Esophagus mucosa (tissue), 1 donor: ENCODE measurements at places on chromosomes 6 and 20.

- ATAC-seq, result peak; percentile 84
These were observed 47.9 kb downstream of the COL11A2 start for GRCh38 chr6:33144373-33144772.

- peak; percentile 85 for ATAC-seq
These were observed 137.5 kb upstream of the SLC24A3 start for GRCh38 chr20:19074828-19075516.

- no peak for ATAC-seq
These were observed 16.2 kb upstream of the CHRNA4 start for GRCh38 chr20:63377256-63377941.

DNA sequence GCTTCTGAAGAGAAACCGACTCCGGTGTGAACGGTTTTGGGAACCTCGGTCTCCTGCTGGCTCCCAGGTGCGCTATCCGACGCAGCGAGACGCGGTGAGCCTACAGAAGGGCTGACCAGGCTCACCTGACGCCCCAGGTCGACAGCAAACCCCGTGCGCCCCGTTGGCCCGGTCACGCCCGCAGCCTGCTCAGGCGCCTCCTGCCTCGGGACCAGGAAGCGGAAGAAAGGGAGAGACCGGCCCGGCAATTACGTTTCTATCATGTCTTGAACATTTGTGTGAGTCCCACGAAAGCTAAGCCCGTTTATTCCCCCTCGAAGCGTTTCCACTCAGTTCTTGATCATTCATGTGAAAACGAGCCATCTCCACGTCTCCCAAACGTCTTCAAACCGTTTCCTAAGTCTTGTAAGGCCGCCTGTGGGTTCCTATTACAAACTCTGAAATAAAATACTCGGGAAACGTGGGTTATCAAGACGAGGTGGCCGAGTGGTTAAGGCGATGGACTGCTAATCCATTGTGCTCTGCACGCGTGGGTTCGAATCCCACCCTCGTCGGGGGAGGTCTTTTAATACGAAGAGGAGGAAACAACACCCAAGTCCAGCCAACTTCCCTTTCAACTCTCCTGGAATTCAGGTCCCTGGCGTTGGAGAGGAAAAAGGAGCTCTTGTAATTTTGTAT, 150.5 kb upstream of the PRSS16 start:
- peak; percentile 95 for ATAC-seq

DNA sequence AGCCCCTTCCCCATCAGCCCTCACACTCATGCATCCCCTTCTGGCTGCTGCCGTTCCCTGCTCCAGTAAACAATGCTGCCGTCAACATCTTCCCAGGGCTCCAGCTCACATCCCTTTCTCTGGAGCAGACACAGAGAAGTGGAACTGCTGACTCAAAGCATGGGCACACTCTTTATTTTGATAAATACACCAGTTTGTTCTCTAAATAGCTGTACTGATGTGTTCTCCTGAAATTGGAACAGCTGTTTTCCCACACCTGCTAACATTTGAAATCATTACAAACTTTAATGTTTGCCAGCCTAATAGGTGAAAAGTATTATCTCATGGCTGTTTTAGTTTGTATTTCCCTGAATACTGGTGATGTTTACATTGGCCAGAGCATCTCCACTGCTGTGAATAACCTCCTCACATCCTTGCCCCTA, 102.1 kb upstream of the NXT1 start:
- no peak for ATAC-seq

GRCh38 chr6:22380236-22380635, 83.4 kb upstream of the PRL start:
- no peak for ATAC-seq

- no peak for ATAC-seq
These were observed 150.3 kb downstream of the COL21A1 start for GRCh38 chr6:56096946-56097621.

DNA sequence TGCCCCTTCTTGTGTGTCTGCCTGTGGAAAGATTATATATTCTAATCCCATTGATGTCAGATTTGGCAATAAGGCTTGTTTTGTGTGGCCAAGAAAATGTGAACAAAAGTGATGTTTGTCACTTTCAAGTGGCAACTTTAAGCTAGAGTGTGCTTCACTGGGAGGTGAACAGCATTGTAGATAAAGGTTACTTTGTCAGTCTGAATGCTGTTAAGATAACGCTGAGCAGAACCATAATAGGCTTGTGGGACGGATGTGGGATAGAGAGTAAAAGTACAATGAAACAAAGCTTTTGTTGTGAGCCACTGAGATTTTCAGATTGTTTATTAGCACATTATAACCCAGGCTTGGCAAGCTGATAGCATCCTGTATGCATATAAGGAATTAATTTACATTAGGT, 303.8 kb upstream of the MAN1A1 start:
- ATAC-seq, result no peak

DNA sequence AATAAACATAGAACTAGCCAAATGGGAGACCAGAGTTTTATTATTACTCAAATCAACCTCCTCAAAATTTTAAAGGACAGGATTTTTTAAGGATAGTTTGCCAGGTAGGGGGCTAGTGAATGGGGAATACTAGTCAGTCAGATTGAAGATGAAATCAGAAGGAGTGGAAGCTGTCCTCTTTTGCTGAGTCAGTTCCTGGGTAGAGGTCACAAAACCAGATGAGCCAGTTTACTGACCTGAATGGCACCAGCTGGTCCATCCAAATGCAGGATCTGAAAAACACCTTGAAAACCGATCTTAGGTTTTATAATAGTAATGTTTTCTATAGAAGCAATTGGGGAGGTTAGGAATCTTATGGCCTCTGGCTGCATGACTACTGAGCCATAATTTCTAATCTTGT, 558.2 kb downstream of the PKHD1 start:
- peak; percentile 63 for ATAC-seq

- ATAC-seq, result peak; percentile 96
These were observed 8.8 kb downstream of the CDKAL1 start for GRCh38 chr6:20542927-20543602.

- ATAC-seq, result peak; percentile 95
These were observed 12.2 kb upstream of the AKIRIN2 start for GRCh38 chr6:87714093-87714842.

- ATAC-seq, result peak; percentile 87
These were observed 48.3 kb downstream of the ATXN1 start for GRCh38 chr6:16712931-16713484.

GRCh38 chr20:35602851-35603495, 12.7 kb upstream of the SPAG4 start:
- ATAC-seq, result no peak

- no peak for ATAC-seq
These were observed 98.6 kb upstream of the NEDD9 start for GRCh38 chr6:11331111-11331510.

- no peak for ATAC-seq
These were observed 205.0 kb upstream of the KCNQ5 start for GRCh38 chr6:72416744-72417465.

DNA sequence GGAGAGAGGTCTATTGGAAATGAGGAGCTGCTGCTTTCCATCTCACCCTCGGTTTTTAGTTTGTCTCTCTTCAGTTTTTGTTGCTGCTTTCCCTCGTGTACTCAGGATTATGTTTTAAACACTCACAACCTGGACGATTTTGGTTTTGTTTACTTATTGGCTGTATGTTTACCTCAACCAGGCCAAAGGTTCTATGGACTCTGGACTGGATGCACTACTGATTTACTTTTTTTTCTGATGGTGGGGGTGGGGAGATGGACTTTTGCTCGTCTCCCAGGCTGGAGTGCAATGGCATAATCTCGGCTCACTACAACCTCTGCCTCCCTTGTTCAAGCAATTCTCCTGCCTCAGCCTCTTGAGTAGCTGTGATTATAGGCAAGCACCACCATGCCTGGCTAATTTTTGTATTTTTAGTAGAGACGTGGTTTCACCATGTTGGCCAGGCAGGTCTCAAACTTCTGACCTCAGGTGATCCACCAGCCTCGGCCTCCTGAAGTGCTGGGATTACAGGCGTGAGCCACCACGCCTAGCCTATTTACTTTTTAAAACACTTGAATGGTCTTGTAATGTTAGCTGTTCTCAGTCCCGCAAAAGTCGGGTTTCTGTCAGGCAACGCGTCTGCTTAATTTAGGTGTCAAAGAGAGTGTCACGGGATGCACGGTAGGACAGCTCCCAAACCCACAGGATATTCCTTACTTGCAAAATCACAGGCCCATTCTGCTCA, 148.2 kb upstream of the RIPOR2 start:
- no peak for ATAC-seq

GRCh38 chr20:60262967-60263603, 304.9 kb downstream of the CDH26 start:
- ATAC-seq, result no peak

DNA sequence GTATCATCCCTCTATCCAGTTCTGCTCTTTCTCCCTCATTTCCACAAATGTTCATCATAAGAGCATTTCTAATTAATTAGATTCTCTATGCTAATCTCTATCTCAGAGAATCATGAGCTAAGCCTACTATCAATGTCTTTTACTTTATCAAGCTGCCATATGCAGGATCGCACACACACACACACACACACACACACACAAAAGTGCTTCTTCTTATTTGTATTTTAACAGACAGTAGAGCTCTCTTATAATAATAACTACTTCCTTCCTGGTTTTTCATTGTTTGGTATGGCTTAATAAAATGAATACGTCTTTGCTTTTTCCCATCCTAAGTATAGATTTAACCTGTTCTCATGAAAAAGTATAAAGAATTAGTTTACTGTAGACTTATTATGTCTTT, 170.2 kb downstream of the HAO1 start:
- no peak for ATAC-seq

- peak; percentile 28 for ATAC-seq
These were observed 147.5 kb downstream of the FLRT3 start for GRCh38 chr20:14189794-14190402.

GRCh38 chr6:95973976-95974375, 41.8 kb upstream of the FUT9 start:
- ATAC-seq, result no peak

GRCh38 chr20:42097741-42098140, 479.6 kb upstream of the CHD6 start:
- ATAC-seq, result no peak

DNA sequence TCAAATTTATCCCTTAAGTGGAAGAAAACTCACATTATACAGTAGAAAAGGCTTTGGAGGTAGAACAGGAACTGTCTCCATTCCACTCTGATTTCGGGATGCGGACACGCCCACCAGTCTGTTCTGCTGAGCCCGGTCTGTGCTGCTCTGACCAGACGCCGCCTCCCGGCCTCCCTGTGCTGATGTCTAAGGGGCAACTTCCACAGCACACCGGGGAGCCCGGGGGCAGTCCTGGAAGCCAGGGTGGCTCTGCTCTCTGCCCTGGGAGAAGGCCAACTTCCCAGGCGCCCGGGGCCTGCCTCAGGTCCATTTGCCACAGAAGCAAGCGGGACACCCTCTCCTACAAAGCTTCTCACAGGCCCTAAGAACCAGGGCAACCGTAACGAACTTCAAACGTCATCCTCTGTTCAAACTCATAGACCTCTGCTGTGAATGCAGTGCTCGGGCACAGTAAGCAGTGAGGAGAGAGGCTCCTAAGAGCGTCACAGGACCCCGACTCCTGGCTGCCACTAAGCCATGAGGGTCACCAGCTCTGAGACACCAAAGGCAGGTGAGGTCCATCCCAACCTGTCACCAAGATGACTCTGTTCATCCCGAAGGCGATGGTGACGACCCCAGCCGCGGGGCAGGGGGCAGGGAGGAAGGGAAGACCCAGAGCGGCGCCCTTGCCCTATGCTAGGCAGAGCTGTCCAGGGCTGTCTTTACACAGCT, 5.6 kb downstream of the TAF4 start:
- ATAC-seq, result no peak

DNA sequence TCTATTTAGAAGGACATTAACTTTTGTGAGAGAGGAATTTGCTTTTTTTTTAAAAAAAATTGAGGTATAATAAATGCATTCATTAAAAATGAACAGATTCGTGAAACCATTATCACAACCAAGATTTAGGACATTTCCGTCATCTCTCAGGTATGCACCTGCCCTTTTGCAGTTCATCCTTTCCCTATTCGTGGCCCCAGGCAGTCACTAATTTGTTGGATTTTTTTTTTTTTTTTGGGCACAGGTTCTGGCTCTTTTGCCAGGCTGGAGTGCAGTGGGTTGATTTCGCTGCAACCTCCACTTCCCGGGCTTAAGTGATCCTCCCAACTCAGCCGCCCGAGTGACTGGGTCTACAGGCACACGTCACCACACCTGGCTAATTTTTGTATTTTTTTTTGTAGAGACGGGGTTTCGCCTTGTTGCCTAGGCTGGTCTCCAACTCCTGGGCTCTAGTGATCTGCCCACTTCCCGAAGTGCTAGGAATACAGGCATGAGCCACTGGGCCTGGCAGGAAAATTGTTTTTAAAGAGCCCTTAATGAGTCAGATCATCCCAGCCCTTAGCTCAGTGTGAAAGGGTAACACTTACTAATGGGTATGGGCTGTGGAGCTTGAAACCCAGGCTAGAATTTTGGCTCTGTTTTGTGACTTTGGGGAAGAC, 9.2 kb downstream of the PHF3 start:
- ATAC-seq, result peak; percentile 69
